ENCODE measurements at places on chromosomes 13 and 19.

DNA sequence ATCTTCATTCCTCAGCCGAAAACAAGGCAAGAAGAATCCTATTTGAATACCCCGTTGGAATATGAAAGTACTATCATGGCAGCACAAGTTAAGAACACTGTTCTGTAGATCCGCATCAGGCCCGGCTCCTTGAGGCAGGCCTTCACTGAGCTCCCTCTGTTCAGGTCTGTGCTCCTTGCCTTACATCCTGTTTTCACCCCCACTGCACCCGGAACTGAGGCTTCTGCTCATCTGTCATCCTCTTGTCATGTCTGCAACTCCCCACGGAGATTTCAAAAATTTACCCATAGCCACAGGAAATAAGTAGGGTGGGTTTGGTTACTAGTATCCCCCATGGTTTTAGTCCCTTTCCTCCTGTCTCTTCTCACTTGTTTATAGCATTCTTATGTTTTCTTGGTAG lies 861.9 kb downstream of the GPC5 start:
- no peak for DNase-seq

DNA sequence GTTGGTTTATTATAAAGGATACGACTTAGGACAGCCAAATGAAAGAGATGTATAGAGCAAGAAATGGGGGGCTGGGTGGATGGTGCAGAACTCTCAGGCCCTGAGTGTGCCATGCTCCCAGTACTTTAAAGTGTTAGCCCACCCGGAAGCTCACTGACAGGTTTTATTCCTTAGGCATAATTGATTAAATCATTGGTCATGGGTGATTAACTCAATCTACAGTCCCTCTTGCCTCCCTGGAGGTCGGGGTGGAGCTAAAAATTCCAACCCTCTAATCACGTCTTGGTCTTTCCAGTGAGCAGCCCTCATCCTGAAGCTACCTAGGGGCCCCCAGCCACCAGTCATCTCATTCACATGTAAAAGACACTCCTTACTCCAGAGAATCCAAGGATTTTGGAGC lies 9.9 kb upstream of the LEUTX start:
- no peak for DNase-seq

DNA sequence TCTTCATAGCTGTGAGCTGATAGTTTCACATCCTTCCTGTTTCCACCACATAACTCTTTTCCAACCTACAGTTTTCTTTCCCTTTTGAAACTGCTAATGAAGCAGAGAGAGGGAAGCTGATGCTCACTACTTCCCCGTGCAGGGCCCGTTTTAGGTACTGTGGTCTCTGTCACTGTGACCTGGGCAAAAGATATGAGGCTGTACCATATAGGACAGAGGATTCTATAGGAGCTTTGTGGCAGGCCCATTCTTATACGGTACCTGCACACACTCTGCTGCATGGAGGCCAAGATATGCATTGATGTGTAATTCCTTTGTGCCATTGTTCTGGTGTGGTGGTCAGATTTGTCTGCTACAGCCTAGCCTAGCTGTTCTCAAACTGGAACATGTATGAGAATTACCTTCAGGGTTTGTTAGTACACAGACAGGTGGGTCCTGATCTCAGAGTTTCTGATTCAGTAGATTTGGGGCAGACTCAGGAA lies 577.3 kb downstream of the LMO7 start:
- DNase-seq, result no peak

DNA sequence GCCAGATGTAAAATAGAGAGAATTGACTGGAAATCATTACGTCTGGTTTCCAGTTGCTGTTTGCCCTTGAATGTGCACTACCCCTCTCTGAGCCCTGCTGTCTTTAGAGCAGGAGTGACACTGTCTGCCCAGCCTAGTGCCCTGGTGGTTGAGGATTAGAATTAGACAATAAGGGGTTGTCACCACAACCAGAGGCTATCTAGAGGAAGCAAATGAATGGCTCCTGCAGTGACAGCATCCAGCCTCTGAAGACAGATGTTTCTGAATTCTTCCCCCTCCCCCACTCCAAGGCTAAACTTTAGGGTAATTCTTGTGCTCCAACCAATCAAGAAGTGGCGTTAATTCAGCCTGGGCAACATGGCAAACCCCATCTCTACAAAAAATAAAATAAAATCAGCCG lies 2.0 kb downstream of the RAB8A start:
- no peak for DNase-seq

DNA sequence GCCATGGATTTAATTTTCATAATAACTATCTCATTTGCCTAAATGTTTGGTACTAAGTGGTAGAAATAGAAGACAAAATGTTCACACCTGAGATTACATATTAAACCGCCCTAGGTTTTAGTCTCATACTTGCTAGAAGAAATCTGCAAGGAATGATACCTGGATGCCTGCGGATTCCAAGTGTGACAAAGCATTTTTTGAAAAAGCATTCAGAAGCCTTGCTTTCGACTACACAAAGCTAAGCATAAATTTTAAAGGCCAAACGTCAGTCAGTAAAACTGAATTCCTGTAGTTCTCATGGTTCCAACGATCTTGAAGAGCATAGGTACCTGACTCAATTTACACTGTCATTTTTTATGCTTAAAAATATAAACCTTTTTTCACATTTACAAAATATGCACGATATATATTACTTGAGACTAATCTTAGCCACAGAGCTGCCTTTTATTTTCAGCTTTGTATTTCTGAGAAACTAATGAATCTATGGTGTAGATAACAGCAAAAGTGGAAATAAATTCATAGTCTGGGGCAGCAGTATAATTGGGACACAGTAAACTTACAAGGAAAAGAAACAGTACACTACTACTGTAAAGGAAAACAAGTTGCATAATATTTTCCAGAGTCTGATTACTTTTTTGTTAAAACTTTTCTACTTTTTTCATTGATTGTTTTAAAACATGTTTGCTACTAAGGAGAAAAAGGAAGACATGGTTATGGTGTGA lies 1.2 kb upstream of the LRRC63 start:
- DNase-seq, result no peak

DNA sequence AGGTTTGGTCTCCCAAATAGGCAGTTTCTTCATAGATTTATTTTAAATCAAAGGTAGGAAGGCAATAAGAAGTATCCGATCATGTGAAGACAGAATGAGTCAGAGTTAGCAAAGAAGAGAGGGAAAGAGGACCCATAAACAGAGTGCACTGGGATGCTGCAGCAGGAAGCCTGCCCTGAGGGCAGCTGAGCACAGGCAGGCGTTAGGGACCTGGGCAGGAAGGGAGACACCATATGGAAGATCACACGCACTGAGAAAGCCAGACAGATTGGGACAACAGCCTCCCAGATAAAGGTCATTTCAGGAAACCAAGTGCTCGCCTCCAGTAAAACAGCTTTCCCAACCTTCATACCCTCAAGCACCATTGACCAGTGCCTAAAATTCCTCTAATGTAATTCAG lies 598.0 kb downstream of the EFNB2 start:
- no peak for DNase-seq

DNA sequence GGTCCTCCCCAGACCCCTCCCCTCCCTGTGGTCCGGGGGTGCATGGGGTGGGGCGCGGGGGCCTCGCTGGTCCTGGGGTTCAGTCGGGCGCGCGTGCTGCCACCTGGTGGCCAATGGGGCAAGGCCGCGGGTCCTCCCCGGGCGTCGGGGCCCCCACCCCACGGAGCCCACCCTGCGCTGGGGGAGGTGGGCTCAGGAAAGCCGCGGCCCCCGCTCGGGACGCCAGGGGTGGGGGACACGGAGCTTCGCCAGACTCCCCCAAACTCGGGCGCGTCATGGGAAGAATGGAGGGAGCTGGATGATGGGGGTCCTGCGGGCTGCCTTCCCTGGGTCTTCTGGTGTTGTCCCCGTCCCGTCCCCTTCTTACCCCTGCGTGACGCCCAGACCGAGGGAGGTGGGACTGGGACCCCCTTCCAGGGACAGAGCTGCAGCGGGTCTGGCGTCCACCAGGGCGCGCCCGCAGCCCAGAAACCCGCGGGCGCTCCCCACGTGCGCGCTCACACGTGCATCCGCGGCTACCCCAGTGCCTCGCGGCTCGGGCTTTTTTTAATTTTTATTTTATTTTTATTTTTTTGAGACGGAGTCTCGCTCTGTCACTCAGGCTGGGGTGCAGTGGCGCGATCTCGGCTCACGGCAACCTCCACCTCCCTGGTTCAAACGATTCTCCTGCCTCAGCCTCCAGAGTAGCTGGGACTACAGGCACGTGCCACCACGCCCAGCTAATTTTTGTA lies 19.8 kb upstream of the TCF3 start:
- DNase-seq, result peak; percentile 41

- DNase-seq, result no peak
Observed at GRCh38 chr13:105007166-105007808, 1528.2 kb downstream of the EFNB2 start.

GRCh38 chr19:8462571-8462970 lies 17.8 kb downstream of the HNRNPM start:
- DNase-seq, result no peak

- peak; percentile 73 for DNase-seq
Observed at GRCh38 chr19:55418185-55418584, 10.6 kb upstream of the UBE2S start.

GRCh38 chr13:26041444-26041843 lies 10.4 kb downstream of the SHISA2 start:
- no peak for DNase-seq

DNA sequence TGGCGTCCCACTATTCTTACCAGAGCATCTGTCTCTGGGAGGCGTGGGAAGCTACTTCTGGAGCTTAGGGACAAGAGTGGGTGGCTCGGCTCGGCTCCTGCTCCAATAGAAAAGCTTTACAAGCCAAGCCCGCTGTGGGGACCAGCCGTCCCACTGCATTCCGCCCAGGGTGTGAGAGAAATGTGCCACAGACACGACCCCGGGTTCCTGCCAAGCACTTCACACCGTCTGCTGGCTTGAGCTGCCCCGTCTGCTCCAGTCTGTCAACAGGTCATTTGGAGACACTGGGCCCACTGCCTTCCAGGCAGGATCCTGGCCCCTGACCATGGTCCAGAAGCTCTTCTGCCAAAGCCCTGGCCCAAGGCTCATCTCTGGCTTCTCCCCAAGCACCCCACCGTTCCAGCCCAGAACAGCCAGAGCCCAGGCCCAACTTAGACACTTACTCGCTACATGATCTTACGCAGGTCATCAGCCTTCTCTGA lies 6.5 kb upstream of the FKRP start:
- no peak for DNase-seq

DNA sequence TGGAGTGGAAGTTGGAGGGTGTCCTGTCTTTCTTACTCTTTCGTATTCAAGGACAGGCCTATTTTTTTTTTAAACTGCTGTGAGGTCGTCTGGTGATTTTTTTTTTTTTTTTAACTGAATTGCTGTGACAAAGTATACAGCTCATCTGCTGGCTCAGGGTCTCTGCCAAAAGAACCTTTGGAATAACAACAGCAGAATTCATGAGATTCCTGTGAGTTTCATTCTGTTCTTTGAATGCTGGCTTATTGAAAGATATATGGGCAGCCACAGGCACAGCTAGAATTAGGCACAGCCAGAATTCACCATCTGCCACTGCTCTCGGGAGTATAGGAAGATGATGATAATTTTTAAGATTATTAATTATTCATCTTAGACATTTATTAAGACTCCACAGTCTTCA lies 21.4 kb upstream of the FRY start:
- DNase-seq, result no peak

GRCh38 chr13:71378961-71379905 lies 487.8 kb downstream of the DACH1 start:
- no peak for DNase-seq

- no peak for DNase-seq
Observed at GRCh38 chr13:44232774-44233173, 140.8 kb upstream of the SERP2 start.

GRCh38 chr19:23956051-23956450 lies 41.4 kb downstream of the ZNF726 start:
- no peak for DNase-seq

- no peak for DNase-seq
Observed at GRCh38 chr19:6204212-6204611, 68.7 kb downstream of the ACSBG2 start.

- DNase-seq, result no peak
Observed at GRCh38 chr13:33205804-33206221, 79.7 kb downstream of the STARD13 start.
